ENCODE measurements at places on chromosomes 2 and 18. TPM values are rescaled to one million over a fixed set of nuclear protein-coding genes. Genes with fewer than 3 reads are reported as not detected.

- no peaks in the 10 kb centered on the region for H3K27me3 ChIP-seq
- DNase-seq = no peak
- H3K27ac ChIP-seq = no peak overlapping the region
Measured at GRCh38 chr2:170030040-170030439, 147.9 kb upstream of the MYO3B start.

- H3K36me3 ChIP-seq = no peaks in the 10 kb centered on the region
- H3K4me3 ChIP-seq = no peak overlapping the region
- DNase-seq = no peak
- H3K4me1 ChIP-seq = no peaks in the 10 kb centered on the region
- no peak overlapping the region for H3K27ac ChIP-seq
Measured at GRCh38 chr18:23730857-23731256, 41.6 kb downstream of the LAMA3 start.

DNA sequence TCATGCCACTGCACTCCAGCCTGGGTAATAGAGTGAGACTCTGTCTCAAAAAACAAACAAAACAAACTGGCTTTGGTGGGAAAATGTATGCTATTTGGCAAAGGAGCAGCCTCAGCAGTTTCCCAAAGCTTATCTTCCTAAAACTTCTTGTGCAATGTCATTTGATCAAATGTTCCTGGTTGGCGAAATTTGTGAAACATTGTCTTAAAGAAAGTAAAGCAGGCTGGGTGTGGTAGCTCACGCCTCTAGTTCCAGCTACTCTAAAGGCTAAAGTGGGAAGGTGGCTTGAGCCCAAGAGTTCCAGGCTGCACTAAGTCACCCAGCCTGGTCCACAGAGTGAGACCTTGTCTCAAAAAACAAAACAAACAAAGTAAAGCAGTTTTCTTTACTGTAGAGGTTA lies 17.3 kb upstream of the TAF4B start:
- no peaks in the 10 kb centered on the region for H3K27me3 ChIP-seq
- H3K36me3 ChIP-seq = no peaks in the 10 kb centered on the region
- no peak for DNase-seq
- H3K27ac ChIP-seq = no peak overlapping the region

DNA sequence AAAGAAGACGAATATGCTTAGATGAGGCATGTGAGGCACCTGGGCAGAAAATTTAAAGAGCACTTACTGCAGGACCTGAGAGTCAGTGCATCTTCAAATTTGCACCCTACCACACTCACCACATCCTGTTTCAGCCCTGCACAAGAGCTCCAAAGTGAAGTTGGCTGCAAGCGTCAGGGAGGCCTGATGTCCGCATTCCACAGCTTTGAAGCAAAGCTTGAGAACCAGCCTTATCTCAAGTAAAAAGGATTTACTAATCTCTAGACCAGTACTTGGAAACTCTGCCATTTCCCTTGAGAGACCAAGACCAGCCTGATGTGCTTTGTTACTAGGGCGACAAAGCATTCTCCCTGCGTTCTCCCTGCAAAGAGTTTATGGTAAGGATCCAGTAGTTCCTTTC lies 3.4 kb upstream of the ASNSD1 start:
- H3K27me3 ChIP-seq = no peaks in the 10 kb centered on the region
- no peak for DNase-seq
- no peaks in the 10 kb centered on the region for H3K36me3 ChIP-seq

GRCh38 chr2:134398300-134398699 lies 144.4 kb downstream of the MGAT5 start:
- no peak overlapping the region for H3K4me3 ChIP-seq
- peaks cover 51% of the 10 kb centered on the region for H3K4me1 ChIP-seq
- no peaks in the 10 kb centered on the region for H3K27me3 ChIP-seq
- no peak overlapping the region for H3K27ac ChIP-seq
- H3K36me3 ChIP-seq = no peaks in the 10 kb centered on the region
- DNase-seq = no peak

GRCh38 chr18:54140641-54141040 lies 83.8 kb downstream of the MBD2 start:
- H3K4me1 ChIP-seq = no peaks in the 10 kb centered on the region
- no peak overlapping the region for H3K27ac ChIP-seq
- no peaks in the 10 kb centered on the region for H3K36me3 ChIP-seq
- H3K4me3 ChIP-seq = no peak overlapping the region
- no peaks in the 10 kb centered on the region for H3K27me3 ChIP-seq
- DNase-seq = no peak

DNA sequence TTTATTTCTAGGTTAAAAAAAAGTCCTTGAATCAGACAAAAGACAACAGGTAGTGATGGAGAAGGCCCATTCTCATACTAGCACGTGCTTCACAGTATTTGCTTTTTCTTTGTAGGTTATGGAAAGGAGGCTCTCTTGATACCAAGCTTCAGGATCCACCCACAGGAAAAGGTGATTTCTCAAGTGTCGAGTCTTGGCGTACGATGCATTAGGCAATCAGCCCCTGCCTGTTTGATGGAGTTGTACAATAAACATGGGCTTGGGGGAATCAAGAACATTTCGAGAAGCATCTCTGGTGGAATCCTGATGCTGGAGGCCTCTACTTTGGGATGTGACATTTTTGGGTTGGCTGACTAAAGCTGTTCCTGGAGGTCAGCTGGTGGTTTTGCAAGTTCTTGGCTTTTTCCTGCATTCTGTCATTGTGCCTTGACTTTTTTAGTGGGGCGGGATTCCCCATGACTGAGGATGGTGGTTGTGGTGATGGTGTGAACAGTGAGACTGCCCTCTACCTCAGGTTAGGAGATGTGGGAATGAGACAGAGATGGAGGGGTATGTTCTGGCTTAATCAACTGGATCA lies 231.5 kb upstream of the SPRED2 start:
- no peaks in the 10 kb centered on the region for H3K36me3 ChIP-seq
- H3K4me1 ChIP-seq = peaks cover 9% of the 10 kb centered on the region
- no peaks in the 10 kb centered on the region for H3K27me3 ChIP-seq
- H3K27ac ChIP-seq = no peak overlapping the region

DNA sequence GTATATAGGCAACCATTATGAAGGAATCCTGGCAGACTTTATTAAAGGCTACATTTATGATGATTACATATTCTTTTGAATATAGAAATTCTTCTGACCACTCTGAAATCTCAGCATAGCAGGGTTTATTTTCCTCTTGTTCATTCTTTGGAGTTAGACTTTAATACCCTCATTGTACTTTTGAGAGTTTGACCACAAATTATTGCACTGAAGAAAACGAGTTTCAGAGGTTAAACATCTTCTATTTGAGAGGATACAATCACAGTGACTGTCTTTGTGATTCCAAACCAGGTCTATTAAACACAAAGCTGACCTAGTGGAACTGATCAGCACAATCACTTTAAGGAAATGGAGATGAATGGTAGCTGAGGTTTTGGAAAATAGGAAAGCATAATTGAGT lies 71.3 kb downstream of the XIRP2 start:
- H3K4me3 ChIP-seq = no peak overlapping the region
- H3K4me1 ChIP-seq = no peaks in the 10 kb centered on the region
- DNase-seq = no peak
- no peaks in the 10 kb centered on the region for H3K36me3 ChIP-seq
- no peaks in the 10 kb centered on the region for H3K27me3 ChIP-seq

DNA sequence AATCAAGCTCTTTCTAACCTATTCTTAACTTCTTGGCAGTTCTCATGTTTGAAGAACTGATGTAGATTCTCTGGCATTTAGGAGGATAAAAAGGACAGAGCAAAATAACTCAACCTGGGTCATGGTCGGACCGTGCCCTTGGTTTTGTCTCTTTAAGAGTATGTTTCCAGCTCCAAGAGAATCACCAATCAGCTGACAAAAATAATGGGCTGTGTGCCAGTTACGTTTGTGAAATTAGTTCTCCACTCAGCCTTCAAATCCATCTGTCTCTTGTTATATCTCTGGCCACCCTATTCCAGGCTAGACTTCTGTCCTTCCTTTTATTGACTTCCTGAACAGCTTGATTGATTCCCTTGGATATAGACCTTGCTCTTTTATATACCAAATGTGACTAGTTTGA lies 225.7 kb downstream of the EPHA4 start:
- no peak overlapping the region for H3K4me3 ChIP-seq
- DNase-seq = no peak
- H3K4me1 ChIP-seq = no peaks in the 10 kb centered on the region
- no peaks in the 10 kb centered on the region for H3K36me3 ChIP-seq
- no peaks in the 10 kb centered on the region for H3K27me3 ChIP-seq

- DNase-seq = no peak
- H3K36me3 ChIP-seq = no peaks in the 10 kb centered on the region
- no peaks in the 10 kb centered on the region for H3K4me1 ChIP-seq
- H3K27me3 ChIP-seq = no peaks in the 10 kb centered on the region
Measured at GRCh38 chr2:52611759-52612158, 1155.8 kb upstream of the CHAC2 start.

- peaks cover 25% of the 10 kb centered on the region for H3K4me1 ChIP-seq
- peaks cover 21% of the 10 kb centered on the region for H3K36me3 ChIP-seq
- no peaks in the 10 kb centered on the region for H3K27me3 ChIP-seq
Measured at GRCh38 chr2:219209236-219210195, 2.9 kb downstream of the ZFAND2B start.

- H3K36me3 ChIP-seq = no peaks in the 10 kb centered on the region
- no peak overlapping the region for H3K4me3 ChIP-seq
- no peaks in the 10 kb centered on the region for H3K27me3 ChIP-seq
- no peak for DNase-seq
- no peak overlapping the region for H3K27ac ChIP-seq
Measured at GRCh38 chr2:152063325-152063924, 35.4 kb downstream of the CACNB4 start.

DNA sequence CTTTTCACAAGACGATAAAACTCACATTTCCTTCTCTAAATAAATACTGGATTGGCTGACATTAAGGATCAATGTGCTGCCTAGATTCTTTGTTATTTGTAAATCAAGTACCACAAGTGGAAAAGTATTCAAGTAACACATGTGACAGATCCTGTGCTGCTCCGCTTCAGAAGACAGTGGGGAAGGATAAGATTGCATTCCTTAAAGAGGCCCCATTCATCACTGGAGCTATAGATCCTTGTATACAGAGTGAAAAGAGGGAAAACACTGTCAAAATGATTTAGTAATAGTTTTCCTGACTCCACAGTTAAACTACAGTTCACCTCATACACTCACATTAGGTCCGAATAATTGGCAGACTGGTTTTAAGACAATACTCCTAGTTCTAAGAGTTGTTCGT lies 108.0 kb upstream of the CSRNP3 start:
- no peaks in the 10 kb centered on the region for H3K36me3 ChIP-seq
- DNase-seq = no peak
- no peaks in the 10 kb centered on the region for H3K27me3 ChIP-seq
- no peak overlapping the region for H3K4me3 ChIP-seq
- no peaks in the 10 kb centered on the region for H3K4me1 ChIP-seq

DNA sequence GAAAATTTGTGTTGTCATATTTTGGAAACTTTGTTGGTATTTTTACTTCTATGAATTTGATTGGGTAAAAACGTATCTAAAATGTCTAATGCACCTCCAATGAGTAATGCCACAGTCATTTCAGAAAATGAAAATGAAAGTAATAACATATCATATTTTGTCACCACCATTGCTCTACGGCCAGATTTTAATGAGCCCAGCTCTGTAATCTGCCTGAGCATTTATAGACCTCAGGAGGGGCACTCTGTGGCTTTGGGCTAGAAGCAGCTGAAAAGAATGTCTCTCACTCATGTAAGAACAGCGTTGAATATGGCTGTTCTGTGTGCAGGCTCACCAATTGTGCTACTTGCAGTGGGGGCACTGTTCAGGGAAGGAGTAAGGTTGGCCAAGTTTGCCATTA lies 32.7 kb upstream of the ABCA12 start:
- DNase-seq = no peak
- no peaks in the 10 kb centered on the region for H3K36me3 ChIP-seq
- no peak overlapping the region for H3K27ac ChIP-seq
- peaks cover 6% of the 10 kb centered on the region for H3K4me1 ChIP-seq

DNA sequence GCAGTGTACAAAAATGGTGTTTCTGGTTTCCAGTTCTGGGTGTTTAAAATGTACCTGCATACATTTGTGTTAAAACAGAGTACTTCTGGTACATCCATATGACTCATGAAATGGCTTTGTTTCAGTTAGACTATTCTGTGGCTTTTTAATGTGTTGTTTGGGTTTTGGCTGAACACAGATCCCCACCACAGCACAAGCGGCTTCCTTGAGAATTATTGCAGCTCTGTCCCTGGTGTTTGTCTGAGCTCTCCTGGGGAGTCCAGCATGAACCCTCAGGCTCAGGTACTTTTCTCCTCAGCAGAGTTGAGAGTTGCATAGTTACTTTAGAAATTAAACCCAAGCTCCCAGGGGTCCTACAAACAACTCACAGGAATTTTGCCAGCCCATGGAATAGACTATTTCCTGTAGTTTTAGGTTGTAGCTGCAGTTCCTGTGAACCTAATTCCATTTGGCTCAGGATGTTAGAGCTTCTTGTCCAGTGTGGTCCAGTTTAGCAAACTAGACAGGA lies 64.8 kb upstream of the EML6 start:
- no peaks in the 10 kb centered on the region for H3K4me1 ChIP-seq
- H3K36me3 ChIP-seq = peaks cover 73% of the 10 kb centered on the region
- DNase-seq = no peak
- H3K4me3 ChIP-seq = no peak overlapping the region

GRCh38 chr2:160916300-160916699 lies 243.9 kb upstream of the TANK start:
- no peak overlapping the region for H3K27ac ChIP-seq
- H3K4me3 ChIP-seq = no peak overlapping the region
- no peak for DNase-seq
- H3K4me1 ChIP-seq = peaks cover 15% of the 10 kb centered on the region
- H3K36me3 ChIP-seq = no peaks in the 10 kb centered on the region

DNA sequence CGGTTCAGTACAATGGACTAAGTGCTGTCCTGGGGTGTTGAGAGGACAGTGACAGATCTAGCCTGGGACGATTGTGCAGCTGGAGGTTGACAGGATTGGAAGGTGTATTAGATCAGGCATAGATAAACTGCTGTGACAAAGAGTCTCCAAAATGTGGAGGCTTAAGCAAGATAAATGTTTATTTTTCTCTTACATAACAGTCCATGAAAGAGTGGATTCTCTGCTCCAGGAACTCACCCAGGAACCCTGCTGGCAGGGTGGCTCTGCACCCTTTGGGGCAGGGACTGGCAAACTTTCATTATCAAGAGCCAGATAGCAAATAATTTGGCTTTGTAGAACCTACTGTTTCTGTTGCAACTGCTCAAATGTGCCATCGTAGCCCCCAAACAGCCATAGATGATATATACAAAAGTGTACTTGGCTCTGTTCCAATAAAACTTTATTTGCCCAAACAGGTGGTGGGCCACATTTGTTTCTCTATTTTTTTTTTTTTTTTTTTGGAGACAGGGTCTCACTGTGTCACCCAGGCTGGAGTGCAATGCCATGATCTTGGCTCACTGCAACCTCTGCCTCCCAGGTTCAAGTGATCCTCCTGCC lies 9.7 kb downstream of the HRH4 start:
- DNase-seq = no peak
- H3K4me3 ChIP-seq = no peak overlapping the region
- no peaks in the 10 kb centered on the region for H3K27me3 ChIP-seq

The C2orf72 gene
- 0.14 TPM for total RNA-seq

The CDH20 gene
- total RNA-seq = not detected

The CYP27C1 gene
- 0.35 TPM for total RNA-seq

The RNF152 gene
- total RNA-seq = 30.5 TPM

The LOXHD1 gene
- 0.27 TPM for total RNA-seq

The PXDN gene
- 114 TPM for total RNA-seq

The INPP5D gene
- total RNA-seq = 49.7 TPM

Measured in thoracic aorta (tissue), 2 donors.